ENCODE measurements at places on chromosomes 3 and 15. TPM values are rescaled to one million over a fixed set of nuclear protein-coding genes. Genes with fewer than 3 reads are reported as not detected.

DNA sequence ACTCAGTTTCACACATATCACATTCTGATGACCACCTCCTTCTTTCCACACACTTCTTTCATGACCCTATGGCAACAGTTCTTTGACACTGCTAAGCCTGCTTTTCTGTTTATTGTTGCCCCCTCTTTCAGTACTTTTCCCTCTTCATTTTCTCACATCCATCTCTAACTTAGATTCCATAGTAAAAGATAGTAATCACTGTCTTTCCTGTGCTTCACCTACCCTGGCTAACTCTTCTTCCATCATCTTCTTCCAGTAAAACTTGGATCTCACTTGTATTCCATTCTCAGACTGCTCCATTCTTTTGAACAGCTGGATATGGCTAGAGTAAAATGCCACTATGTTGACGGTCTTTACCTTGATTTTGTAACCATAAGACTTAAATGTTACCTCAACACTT lies 632.6 kb upstream of the TGFBR2 start:
- H3K27ac ChIP-seq = no peak overlapping the region
- H3K4me1 ChIP-seq = no peaks in the 10 kb centered on the region
- H3K36me3 ChIP-seq = no peaks in the 10 kb centered on the region
- no peak for DNase-seq
- H3K27me3 ChIP-seq = no peaks in the 10 kb centered on the region

GRCh38 chr15:64667736-64668161 lies 107.6 kb downstream of the RBPMS2 start:
- H3K27me3 ChIP-seq = no peaks in the 10 kb centered on the region
- H3K4me3 ChIP-seq = no peak overlapping the region
- no peak for DNase-seq
- H3K27ac ChIP-seq = no peak overlapping the region
- no peaks in the 10 kb centered on the region for H3K36me3 ChIP-seq

DNA sequence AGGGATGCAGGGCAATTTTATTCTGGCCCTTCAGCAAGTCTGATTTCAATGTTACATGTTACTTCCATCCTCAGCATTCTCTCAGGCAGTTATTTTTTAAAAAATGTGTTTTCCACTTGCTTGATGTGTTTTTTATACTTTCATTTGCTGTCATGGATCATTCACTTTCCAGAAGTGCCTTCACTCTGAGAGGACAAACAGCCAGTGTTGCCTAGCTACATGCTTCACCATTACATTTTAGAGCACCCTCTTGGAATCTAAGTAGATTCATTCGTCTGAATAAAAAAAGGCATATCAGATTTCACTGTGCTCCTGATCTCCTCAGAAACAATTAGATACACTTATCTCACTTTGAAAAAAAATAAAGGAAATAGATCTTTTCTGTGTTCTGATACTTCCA lies 93.6 kb upstream of the POU1F1 start:
- H3K4me1 ChIP-seq = no peaks in the 10 kb centered on the region
- no peak overlapping the region for H3K4me3 ChIP-seq
- no peak for DNase-seq
- no peaks in the 10 kb centered on the region for H3K27me3 ChIP-seq
- no peaks in the 10 kb centered on the region for H3K36me3 ChIP-seq

GRCh38 chr15:69468241-69469121 lies 15.9 kb downstream of the RPLP1 start:
- DNase-seq = peak; percentile 59
- peak overlapping the region; percentile 99 for H3K27ac ChIP-seq
- H3K4me3 ChIP-seq = peak overlapping the region; percentile 16
- H3K4me1 ChIP-seq = peaks cover 36% of the 10 kb centered on the region
- H3K36me3 ChIP-seq = no peaks in the 10 kb centered on the region

The CAPN3 gene
- total RNA-seq = 17.0 TPM

DNA sequence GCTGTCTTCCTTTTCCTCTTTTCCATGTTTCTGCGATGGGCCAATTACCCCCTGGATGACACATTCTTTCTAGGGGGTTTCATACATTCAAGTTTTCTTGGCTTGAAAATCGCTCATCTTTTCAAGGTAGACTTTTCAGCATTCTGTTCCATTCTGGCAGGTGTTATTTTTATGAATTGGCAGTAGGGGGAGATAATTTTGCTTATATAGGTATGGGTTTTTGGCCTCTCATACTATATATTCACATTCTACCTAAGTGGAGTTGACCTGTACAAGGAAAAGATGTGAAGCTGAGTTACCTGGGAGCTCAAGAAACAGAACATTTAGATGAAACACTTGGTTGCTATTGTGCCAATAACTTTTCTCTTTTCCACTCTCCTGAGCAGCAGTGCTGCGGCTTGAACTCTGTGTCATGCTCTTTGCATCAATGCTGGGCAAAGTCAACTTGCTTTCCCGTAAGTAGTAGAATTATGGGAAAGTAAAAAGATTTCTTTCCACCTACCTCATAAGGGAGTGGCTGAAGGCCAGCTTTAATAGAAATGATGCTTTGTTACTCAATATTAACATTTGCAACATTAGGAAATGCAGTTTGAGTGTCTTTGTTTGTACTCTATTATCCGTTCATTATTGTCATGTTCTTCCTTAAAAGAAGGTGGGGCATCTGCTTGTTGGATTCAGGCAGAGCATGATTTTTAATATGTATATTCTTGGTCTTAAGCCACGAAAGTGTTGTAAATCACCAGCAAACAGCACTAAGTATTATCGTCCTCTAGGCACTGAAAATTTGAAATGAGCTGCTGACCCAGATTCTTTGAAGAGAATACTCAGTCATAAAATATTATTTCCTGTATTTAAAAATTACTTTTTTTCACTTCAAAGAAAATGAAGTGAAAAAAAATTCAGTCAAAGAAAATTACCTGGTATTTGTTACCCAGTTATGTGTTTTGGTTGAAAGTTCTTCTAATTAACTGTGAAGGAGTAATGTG lies 27.7 kb upstream of the MFSD1 start:
- no peak for DNase-seq
- no peaks in the 10 kb centered on the region for H3K36me3 ChIP-seq
- H3K27me3 ChIP-seq = no peaks in the 10 kb centered on the region
- H3K4me3 ChIP-seq = no peak overlapping the region
- H3K4me1 ChIP-seq = no peaks in the 10 kb centered on the region

DNA sequence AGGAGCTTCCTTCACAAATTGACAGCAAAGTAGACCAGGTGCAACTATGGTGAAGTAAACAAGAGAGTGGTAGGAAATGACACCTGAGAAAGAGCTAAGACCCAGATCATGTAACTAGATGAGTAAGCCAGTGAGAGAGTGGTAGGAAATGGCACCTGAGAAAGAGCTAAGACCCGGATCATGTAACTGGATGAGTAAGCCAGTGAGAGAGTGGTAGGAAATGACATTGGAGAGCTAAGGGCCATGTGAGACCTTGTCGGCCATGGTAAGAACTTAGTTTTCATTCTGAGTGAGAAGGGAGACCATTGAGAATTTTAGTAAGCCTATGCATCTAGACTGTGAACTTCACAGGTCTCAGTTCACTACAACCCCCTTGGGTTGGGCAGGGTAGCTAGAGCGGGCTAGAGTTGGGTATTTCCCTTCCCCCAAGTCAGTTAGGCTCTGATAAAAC lies 5.4 kb upstream of the SENP7 start:
- no peaks in the 10 kb centered on the region for H3K36me3 ChIP-seq
- no peak overlapping the region for H3K4me3 ChIP-seq

- H3K4me1 ChIP-seq = peaks cover 18% of the 10 kb centered on the region
- H3K27me3 ChIP-seq = no peaks in the 10 kb centered on the region
- no peak for DNase-seq
- H3K36me3 ChIP-seq = no peaks in the 10 kb centered on the region
- no peak within 1 kb of the TSS for H3K27ac ChIP-seq
These were observed at the start of gene ADAMTS7 for GRCh38 chr15:78811124-78811824. Gene ADAMTS7 (minus strand): TSS chr15:78811464. CDS start chr15:78811220, 244 bp downstream.

The GRK7 gene
- total RNA-seq = 0.15 TPM

The NME9 gene
- 1.3 TPM for total RNA-seq

DNA sequence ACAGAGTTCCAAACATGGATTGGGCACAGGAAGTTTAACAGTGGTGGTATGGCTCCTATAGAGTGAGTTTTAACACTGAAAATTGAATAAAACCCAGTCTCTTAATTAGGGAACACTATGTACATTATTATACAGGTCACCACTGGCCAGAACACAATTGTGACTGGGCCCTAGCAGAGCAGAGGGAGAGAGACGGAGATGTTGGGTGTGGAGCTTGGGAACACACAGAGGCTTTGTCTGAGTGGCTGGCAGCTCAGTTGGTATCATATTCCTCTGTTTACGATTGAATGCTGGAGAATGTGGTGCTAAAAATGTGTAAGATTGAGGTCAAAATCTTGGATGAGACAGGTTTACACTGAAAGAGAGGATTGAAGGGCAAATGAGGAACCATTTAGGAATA lies 6.8 kb upstream of the MOBP start:
- H3K4me3 ChIP-seq = no peak overlapping the region
- H3K27ac ChIP-seq = no peak overlapping the region
- peaks cover 12% of the 10 kb centered on the region for H3K27me3 ChIP-seq
- DNase-seq = no peak

The STRIT1 gene
- not detected for total RNA-seq

GRCh38 chr3:152443212-152444023 lies 174.7 kb downstream of the MBNL1 start:
- H3K27ac ChIP-seq = peak overlapping the region; percentile 13
- peaks cover 4% of the 10 kb centered on the region for H3K36me3 ChIP-seq
- DNase-seq = no peak
- peaks cover 8% of the 10 kb centered on the region for H3K4me1 ChIP-seq

- no peak overlapping the region for H3K27ac ChIP-seq
- no peak overlapping the region for H3K4me3 ChIP-seq
- no peaks in the 10 kb centered on the region for H3K36me3 ChIP-seq
These were observed 168.0 kb downstream of the SHOX2 start for GRCh38 chr3:157938154-157938779.

GRCh38 chr3:161035711-161036110 lies 69.4 kb downstream of the B3GALNT1 start:
- no peaks in the 10 kb centered on the region for H3K4me1 ChIP-seq
- no peak overlapping the region for H3K4me3 ChIP-seq
- no peak overlapping the region for H3K27ac ChIP-seq
- H3K36me3 ChIP-seq = no peaks in the 10 kb centered on the region
- no peaks in the 10 kb centered on the region for H3K27me3 ChIP-seq

All from T-cell (primary cell).